GM13976 (cell line): ENCODE measurements at places on chromosomes 3 and 15.
A peak's percentile ranks its signal among the peaks of the same experiment; 100 is the strongest.

DNA sequence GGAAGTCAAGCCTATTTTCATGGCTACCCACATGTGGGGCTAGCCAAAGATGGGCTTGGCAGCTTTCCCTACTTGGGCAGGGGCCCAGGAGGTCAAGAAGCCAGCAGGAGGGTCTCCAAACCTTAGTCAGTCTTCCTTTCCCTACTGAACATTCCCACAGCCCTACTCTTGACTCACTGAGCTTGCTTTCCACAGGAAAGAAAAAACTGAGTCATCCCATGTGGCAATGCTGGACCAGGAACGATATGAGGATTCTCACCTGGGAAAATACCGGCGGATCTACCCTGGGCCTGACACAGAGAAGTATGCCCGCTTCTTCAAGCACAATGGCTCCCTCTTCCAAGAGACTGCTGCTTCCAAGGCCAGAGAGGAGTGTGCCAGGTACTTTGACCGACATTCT is 3.7 kb upstream of the NGRN start:
- DNase-seq: no peak

- no peak for DNase-seq
These were observed 22.0 kb downstream of the SLC15A2 start for GRCh38 chr3:121916189-121916588.

DNA sequence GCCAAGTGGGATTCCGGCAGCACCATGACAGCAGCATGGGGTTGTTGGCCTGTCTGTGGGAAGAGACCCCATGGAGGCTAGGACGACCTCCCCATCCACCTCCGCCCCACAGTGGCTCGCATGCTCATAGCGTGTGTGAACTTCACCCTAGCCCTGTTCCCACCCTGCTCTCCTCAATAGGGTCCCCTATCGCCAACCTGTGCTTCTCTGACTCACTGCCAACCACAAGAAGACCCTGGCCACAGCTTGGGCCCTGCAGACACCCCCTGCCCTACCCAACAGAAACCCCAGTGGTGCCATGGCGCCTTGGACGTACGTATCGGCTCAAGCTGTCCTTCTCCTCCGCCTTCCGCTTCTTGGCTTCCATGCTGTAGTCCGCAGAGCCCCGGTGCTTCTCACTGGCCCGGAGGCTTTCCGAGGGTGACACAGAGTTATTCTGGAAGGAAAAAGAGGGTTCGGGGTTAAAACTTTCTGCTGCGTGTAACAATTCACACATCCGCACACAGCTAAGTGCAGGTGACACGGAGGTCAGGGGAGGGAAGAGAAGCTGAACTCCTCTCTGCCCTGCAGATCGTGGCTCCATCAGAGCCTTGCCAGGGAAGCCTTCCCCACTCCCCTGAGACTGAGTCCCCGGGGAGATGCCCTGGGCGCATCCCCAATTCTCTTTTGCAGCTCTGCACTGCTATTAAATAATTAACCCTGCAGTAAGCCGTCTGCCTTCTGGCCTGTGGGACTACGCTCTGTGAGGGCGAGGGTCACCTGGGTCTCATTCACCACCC is 37.3 kb downstream of the TLE3 start:
- DNase-seq: no peak

GRCh38 chr3:115233021-115233420 is 85.9 kb upstream of the ZBTB20 start:
- DNase-seq: no peak

GRCh38 chr3:58464866-58465265 is 27.0 kb upstream of the KCTD6 start:
- DNase-seq: no peak

DNA sequence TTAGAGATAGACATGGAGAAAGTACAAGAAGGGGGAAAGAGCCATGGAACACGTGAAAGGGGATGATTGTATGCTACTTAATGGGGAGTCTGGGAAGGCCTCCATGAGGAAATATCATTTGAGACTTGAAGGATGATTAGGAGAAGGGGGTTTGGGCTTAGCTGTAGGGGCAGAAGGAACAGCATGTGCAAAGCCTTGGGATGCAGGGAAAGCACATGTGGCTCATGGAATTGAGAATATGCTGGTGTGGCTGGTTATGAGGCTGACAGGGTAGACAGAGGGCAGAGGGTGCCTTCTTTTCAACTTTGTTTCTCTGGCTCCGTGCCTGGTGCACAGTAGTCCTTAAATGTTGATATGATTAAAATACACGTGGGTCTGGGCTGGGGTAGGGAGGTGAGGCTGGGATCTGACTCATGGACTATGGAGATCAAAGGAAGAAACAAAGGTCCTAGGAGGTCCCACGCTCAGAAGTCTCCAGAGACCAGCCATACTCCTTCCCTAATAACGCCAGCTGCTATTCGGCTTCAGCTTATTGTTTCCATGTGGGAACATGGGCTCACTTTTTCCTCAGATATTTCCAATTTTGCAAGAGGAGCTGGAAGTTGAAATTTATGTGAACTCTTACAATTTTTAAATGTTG is 1.1 kb downstream of the GTF2E1 start:
- no peak for DNase-seq

DNA sequence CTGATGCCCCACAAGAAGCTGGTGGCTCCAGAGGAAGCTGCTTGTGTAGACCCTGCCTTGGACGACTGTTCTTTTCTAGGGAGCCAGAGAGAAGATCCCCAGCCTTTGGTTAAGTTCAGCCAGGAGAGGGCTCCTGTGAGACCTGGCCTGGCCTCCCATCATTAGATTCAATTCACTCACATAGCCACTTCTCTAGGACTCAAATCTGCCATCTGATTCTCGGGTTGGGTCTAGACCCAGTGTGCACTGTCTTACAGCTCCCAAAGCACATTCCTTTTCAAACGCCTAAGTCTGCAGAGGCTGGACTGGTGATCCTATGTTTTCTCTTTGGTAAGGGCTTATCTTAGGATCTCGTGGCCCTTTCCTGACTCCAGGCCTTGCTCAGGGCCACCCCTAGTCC is 81.7 kb upstream of the NPHP3 start:
- DNase-seq: no peak

GRCh38 chr3:41740374-41740886 is 221.5 kb downstream of the ULK4 start:
- DNase-seq: no peak

- no peak for DNase-seq
These were observed 1.3 kb downstream of the VGLL3 start for GRCh38 chr3:86989611-86990010.

DNA sequence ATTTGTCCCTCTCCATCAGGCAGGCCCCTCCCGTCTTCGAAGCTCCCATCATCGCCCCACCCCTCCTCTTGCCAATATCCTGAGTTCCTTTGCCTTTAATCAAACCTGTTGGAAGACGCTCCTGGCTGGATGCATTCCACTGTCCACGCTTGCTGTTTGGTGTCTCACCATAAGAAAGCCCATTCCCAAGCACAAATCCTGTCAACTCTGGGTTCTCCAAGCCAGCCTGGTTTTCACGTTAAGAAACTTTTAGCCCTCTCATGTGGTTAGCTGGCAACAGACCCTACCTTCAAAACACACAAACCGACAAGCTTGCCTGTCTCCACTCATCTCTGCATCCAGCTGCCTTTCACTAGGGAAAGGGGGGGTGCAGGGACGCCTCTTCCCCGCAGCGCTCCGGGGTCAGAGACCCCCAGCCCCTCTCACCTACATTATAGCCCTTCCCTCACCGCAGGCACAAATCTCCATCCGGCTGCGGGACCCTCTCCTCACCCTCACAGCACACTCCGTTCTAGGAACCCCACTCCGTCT is 1.1 kb downstream of the GORASP1 start:
- DNase-seq: no peak

DNA sequence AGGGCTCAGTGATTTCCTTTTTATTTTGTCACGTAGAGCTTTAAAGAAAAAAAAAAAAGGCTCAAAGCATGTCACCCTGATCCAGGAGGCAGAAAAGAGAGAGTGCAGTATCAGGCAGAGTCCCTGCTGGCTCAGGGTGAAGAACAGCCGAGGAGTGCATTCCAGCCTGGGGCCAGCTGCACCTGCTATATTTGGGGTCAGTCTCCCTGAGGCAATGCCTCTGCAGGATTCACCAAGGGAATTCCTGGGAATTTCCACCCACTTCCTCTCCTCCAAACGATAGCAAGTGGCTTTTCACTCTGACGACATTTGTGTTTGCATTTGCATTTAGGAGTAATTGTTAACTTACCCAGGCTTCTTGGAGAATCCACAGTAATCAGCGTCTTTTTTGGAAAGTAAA is 202.9 kb upstream of the CTNNB1 start:
- no peak for DNase-seq

GRCh38 chr3:50127251-50127691 is 27.9 kb upstream of the SEMA3F start:
- DNase-seq: peak; percentile 21

GRCh38 chr3:56833022-56833421 is 31.3 kb upstream of the ARHGEF3 start:
- no peak for DNase-seq

DNA sequence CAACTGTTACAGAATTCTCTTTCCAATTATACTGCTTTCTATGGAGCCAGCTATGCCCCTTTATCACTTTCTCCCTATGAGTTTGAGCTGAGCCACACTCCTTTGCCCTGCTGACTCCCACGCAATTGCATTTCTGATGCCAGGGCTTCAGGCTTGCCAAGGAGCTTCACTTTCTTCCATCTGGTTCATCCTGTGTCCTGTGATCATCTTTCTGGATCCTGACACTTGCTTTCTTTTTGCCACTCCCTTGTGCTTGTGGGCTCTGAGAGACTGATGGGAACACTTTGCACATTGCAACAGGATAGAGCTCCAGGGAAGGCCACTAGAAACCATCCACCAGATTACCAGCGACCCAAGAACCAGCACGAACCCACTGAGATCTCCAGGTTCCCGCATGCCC is 77.0 kb upstream of the SEC13 start:
- DNase-seq: no peak

- no peak for DNase-seq
These were observed 62.7 kb downstream of the SCN5A start for GRCh38 chr3:38586546-38587520.

- DNase-seq: no peak
These were observed 38.7 kb downstream of the RAB27A start for GRCh38 chr15:55250941-55251340.

DNA sequence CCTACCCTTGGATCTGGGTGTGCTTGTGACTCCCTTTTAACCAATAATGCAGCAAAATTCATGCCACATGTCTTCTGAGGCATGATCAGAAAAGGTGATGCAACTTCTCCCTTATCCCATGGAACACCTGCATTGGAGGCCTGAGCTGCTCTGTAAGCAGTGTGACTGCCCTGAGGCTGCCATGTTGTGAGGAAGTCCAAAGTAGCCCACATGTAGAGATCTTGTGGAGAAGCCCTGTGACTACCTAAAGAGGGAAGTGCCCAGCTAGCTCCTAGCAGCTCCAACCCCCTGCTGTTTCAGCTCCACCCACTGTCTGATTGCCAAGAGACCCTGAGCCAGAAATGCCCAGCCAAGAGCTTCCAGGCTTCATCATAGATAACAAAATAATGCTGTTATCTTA is 6.4 kb upstream of the NR1D2 start:
- no peak for DNase-seq

GRCh38 chr3:73423116-73423515 is 201.6 kb downstream of the PDZRN3 start:
- no peak for DNase-seq

DNA sequence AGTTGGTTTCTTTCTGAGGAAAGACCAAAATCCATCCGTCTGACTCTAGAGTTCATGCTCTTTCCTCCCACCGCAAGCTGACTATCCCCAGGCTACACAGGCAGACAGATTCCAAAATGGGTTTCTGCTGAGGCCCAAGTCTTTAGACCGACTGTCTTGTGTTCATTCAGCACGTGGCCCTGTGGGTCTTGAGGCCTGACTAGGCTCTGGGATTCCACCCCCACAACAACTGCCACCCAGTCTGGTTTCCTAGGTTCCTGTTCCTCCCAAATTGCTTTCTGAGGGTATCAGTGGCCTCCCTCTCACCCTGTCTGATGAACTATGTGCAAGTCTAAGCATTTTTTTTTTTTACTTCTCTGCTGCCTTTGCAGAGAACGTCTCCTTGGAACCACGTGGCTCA is 67.7 kb downstream of the CYP19A1 start:
- DNase-seq: no peak

DNA sequence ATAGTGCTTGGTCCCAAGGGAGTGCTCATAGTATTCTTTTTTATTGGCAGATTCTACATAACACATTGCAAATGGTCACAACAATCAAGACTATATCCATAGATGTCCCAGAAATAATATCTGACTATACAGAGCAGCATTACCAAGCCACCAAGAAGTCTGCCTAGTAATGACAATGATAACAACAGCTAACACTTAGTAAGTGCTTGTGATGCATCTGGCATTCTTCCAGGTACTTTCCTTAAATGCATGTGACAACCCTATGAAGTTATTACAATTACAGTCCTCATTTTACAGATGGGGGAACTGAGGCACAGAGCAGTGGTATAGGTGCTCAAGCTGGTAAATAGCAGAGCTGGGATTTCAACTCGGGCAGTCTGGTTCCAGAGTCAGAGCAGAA is 49.6 kb upstream of the ICE2 start:
- DNase-seq: no peak

DNA sequence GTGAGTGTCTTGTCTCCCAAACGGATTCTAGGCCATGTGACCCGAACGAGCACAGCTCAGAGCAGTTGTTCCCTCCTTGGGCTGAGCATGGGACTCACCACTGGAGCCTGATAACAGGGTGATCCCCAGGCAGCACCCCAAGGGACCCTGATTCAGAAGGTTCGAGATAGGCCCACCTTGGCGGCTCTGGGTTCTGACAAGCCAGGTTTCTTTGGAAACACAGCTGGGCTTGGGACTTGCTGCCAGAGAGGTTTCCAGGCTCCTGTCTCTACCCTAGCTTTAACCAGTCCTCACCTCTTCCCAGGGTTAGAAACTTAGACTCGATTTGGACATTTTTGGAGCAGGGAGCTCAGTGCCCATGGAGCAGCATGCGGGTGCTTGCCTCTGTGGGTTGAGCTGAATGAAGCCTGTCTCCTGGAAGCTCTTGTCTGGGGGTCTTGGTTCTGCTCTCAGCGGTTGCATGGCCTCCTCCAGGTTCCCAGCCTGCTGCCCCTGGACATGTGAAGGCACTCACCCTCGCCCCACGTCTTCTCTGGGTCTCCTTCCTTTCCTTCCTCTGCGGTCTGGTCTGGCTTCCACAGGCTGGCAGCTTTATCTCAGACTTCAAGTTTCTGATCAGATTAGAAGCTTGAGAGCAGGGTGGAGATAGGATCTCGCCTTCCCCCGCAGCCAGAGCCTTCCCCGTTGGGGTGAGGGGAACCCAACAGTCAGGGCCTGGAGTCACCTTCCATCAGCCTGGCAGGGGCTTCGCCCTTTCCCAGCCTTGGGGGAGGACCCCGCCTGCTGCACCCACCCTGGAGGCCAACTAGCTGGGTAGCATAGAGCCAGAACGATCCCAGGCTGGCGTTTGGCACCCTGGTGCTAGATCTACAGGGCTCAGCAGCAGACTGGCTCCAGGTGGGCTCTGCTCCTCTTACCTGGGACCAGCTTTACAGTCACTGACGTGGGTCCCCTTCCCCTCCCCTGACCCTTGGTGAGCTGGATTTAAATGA is 21.0 kb downstream of the PAQR5 start:
- DNase-seq: no peak

GRCh38 chr3:77871436-77871835 is 831.5 kb downstream of the ROBO2 start:
- no peak for DNase-seq

GRCh38 chr15:43410572-43411214 is 39.8 kb downstream of the TUBGCP4 start:
- DNase-seq: no peak
